ENCODE measurements at places on chromosomes 1 and 21.

- DNase-seq: no peak
Measured at GRCh38 chr1:211908453-211908852, 77.9 kb upstream of the LPGAT1 start.

DNA sequence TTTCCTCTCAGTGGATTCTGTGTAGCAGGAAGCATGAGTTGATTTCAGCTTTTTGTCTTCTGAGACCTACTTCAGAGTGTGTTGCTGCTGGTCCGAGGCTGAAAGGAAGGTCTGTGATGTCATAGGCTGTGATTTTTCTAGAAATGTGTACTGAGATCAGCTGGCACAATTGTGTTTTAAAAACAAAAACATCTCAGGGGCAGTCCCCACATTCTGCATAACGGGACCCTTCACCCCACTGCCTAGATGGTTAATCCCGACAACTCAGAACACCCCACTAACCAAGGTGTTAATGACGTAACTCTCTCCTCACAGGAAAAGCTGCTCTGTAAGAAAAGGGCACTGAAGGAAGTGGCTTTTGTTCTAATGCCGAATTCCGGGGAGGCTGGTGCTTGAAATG is 59.8 kb upstream of the PPP2R5A start:
- no peak for DNase-seq

GRCh38 chr1:167996266-167996665 is 59.4 kb upstream of the MPC2 start:
- no peak for DNase-seq

GRCh38 chr1:5370311-5370710 is 621.9 kb downstream of the NPHP4 start:
- DNase-seq: no peak

DNA sequence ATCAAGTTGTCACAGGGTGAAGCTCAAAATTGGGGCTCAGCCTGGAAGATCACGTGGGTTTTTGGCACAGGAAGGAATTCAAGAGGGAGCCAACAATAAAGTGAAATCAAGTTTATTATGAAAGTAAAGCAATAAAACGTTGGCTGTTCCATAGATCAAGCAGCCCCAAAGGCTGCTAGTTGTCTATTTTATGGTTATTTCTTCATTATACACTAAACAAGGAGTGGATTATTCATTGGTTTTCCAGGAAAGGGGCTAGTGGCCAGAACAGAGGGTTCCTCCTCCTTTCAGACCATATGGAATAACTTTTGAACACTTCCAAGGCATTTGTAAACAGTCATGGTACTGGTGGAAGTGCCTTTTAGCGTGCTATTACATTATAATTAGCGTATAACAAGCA is 723.5 kb upstream of the ADAMTS5 start:
- DNase-seq: no peak

- DNase-seq: no peak
Measured at GRCh38 chr1:199937661-199938060, 89.8 kb upstream of the NR5A2 start.

DNA sequence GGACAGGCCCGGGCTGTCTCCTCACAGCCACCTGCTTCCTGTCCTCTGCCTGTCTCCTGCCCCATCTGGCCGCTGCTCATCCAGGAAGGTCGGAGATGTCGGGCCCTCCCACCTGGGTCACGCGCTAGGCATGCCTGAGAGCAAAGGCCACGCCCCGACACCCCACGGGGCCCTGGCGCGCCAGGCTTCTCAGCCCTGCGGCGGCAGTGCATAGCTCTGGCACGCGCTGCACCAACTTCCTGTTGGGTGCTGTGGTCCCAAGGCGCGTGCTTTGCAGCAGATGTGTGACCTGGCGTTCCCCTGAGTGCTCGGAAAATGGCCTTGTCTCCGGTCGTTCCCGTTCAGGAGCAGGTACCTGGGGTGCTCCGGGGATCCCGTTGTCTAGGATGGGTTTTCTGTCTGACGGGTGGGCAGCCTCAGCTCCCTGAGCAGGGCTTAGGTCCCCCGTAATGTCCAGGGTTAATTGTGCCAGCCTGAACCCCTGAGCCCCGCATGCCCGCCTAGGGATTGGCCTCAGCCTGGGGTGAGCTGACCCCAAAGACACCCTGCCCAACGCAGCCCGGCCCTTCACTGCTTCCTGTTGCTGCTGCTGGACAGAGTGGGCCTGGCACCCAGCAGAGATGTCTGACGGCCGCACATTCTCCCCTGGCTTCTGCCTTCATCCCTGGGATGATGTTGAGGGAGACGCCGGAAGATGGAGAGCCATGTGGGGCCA is 19.4 kb upstream of the KCNAB2 start:
- DNase-seq: peak; percentile 92

DNA sequence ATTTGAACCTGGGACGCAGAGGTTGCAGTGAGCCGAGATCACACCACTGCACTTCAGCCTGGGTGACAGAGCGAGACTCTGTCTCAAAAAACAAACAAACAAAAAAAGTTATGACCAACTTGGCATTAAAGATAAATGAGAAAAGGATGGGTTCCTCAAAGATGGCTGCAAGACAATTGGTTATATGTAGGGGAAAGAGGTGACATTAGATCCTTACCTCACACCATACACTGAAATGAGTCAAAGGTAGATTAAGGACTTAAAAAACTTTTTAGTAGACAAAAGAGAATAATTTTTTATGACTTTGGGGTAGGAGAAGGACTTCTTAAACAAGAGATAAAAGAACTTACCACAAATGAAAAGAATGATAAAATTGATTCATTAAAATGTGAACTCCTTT is 74.5 kb downstream of the SYF2 start:
- DNase-seq: no peak

DNA sequence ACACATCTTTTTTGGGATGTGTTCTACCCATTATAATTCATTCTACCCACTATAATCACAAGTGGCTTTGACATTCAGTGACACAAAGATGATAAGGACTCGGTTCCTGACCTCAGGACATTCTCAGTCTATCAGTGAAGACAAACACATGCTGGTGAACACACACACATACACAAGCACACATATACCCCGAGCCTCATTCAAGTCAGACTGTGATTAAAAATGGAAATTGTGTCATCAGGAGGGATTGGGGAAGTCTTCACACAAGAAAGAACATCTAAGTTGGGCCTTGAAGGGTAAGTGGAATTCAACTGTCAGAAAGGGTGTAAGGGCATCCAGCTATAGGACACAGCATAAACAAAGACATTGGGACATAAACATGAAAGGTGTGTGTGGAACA is 2.6 kb upstream of the LAD1 start:
- DNase-seq: no peak

DNA sequence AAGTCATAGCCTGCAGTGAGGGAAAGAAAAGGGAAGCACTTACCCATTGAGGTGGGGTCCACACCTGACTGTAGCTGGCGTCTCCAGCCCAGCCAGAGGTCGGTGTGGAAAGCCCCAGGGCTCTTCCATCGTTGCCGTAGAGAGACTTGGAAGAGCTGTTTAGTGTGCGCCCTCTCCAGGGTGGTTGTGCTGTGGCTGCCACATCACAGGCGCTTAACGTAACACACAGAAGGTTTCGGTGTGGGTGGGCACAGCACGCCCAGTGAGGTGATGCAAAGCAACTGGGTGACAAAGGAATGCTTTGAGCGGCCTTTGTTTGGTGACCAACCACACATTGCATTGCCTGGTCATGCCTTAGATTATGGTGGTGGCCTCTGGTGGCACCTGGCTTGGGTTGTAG is 36.8 kb upstream of the KIF1B start:
- DNase-seq: no peak

- peak; percentile 31 for DNase-seq
Measured at GRCh38 chr1:115089420-115090185, at the start of gene TSPAN2. TSPAN2 (minus strand) TSS chr1:115089503; CDS start chr1:115089432, 71 bp downstream.

DNA sequence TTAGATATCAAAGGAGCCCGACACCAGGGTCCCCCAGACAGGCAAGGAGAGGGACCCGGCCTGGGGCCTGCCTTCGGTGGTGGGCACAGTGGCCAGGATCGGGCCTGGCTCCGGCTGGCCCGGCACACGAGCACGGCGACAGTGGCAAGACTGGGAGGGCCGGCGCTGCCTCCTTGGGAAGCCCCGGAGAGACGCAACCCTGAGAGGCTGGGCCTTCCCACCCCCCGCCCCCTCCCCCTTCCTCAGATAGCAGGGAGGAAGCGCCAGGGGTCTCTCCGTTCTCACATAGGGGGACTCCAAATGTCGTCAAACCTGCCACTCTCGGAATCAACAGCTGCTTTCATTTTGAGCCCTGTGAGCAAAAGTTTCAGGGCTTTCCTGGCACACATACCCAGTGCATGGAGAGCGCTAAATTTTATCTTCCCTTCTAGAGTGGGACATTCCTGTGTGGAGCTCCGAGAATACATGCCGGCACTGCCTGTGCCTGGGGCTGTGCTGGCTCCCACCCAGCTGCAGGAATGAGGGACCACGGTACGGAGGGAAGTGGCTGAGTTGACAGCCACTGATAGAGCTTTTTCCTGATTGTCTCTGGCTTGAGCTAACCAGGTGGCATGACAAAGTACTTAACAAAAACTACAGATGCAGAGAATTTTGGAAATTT is 62.4 kb downstream of the CD247 start:
- no peak for DNase-seq

- DNase-seq: no peak
Measured at GRCh38 chr1:184449916-184450315, 63.1 kb downstream of the C1orf21 start.

- no peak for DNase-seq
Measured at GRCh38 chr21:28936036-28936435, 56.6 kb downstream of the LTN1 start.

DNA sequence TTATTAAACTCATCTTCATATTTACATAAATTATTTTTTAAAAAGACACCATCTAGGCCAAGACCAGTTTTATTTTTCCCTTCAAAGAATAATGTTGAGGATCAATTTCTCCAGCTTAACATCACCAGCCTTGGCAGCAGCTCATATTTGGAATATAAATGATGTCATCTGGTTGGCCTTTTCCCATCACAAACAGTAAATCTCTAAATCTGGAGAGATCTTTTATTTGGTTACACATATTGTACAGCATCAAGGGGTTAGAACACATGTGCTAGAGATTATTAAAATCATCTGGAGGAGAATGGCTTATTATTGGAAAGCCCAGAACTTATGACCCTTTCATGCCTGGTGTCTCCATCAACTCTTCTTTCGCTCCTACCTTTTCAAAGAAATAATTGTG is 508.8 kb downstream of the PLPP3 start:
- no peak for DNase-seq

GRCh38 chr1:91703095-91703494 is 182.9 kb downstream of the TGFBR3 start:
- DNase-seq: no peak

DNA sequence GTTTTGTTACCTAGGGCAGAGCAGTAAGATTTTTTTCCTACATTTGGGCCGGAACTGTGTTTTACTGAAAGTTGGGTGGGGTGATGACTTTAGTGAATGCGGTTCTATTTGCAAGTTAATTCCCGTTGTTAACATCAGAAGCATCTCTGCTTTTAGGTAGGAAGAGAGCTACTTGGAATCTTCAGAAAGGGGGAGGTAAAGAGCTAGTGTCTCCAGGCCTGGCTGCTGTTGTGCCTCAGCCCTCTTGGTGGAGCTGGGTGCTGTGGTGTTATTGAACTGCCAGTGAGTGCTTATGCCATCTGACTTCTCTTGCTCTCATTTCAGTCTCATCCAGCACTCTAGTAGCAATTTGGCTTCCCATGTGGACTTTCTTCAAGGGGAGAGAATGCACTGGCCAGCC is 3.4 kb downstream of the KDM4A start:
- no peak for DNase-seq
